Smooth muscle cell of trachea (primary cell): ENCODE measurements at places on chromosomes 12 and 14. TPM values are rescaled to one million over a fixed set of nuclear protein-coding genes. Genes with fewer than 3 reads are reported as not detected.

ARID2 gene
- total RNA-seq, result 14.1 and 17.3 TPM in 2 replicates

KCNK13 gene
- not detected in 2 replicates for total RNA-seq

FOXG1 gene
- 0.44 and 0.83 TPM in 2 replicates for total RNA-seq

YBX3 gene
- total RNA-seq, result 80.9 and 140 TPM in 2 replicates
